ENCODE measurements at places on chromosomes 7 and 10.

DNA sequence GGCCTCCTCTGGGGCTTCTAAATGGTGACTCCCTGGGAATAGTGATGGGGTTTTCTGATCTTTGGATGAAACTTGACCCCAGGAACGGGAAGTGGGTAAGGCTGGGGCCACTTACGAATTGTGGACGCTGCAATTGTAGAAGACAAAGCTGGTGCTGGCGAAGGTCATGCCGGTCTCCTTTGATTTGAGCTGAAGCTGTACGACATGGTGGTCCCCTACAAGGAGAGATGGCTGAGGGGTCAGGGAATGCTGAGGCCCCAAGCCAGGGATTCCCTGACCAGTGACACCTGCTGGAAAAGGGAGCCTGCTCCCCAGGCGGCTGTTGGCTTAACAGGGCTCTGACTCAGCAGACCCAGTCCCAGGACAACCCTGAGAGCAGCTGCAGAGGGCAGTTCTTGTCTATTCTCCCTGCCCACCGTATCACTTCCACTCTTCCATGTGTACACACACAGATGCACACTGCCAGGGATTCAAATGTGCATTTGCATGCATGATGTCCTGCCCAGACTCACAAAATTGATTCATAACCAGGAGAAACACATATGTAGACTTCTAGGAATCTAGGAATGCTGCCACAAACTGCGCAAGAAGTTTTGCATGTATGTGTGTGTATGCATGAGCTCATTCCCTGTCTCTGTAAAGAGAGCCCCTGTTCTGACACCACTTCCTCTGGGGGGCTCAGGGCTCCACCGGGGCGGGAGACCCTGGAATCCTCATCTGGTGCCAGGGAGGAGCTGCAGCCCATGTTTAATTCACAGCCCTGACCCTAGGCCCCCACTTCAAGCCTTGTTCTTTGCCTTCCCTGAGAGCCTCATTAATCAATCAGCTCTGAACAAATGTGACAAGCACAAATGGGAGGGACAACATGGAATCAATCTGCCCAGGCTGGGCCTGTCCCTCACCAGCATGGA lies 350.0 kb downstream of the PLXNA4 start:
- no peak for DNase-seq

- no peak for DNase-seq
Measured at GRCh38 chr7:68547799-68548198, 1050.5 kb upstream of the AUTS2 start.

- peak; percentile 78 for DNase-seq
Measured at GRCh38 chr10:125159932-125160855, at the start of gene CTBP2. Gene CTBP2 (minus strand): TSS chr10:125160563.

GRCh38 chr7:47901542-47901941 lies 46.7 kb downstream of the PKD1L1 start:
- DNase-seq: no peak

GRCh38 chr10:48495282-48496045 lies 109.4 kb downstream of the ARHGAP22 start:
- DNase-seq: no peak

- DNase-seq: no peak
Measured at GRCh38 chr7:91910171-91910570, 29.7 kb upstream of the MTERF1 start.

DNA sequence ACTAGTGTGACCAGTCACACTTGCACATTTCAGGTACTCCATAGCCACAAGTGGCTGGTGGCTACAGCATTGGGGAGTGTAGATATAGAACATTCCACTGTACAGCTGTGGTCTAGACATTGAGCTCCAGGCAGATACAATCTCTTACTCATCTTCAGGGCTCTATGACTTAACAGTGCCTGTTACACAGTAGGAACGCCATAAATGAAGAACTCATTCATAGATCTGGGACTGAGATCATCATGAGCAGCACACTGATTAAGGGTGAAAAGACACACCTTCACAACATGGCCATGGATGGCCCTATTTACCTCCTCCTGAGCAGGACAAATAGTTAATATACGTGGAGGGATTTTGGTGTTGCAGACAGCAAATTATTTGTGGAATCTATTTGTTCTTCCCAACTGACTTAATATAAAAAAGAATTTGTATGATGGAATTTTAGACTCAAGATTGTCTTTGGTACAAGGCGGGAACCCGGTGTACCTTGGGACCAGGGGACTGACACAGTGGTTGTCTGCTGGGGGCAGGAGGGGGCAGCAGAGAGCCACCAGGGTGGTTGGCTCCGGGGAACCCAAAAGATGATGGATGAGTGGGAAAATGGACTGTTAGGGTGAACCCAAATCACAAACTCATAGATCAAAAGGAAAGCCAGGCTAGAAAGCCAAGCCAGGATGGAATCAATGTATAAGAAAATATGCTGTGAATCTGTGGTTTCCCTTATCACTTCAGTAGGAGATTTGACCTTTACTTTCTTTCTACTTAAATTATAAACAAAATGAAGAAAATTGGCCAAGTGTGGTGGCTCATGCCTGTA lies 24.3 kb upstream of the CPA2 start:
- peak; percentile 69 for DNase-seq

GRCh38 chr7:155234158-155234492 lies 63.6 kb upstream of the INSIG1 start:
- no peak for DNase-seq

GRCh38 chr10:96339383-96339782 lies 19.4 kb downstream of the OPALIN start:
- DNase-seq: no peak

- no peak for DNase-seq
Measured at GRCh38 chr10:42112331-42113157, 525.8 kb downstream of the ZNF33B start.

- DNase-seq: no peak
Measured at GRCh38 chr10:33800986-33801385, 466.5 kb upstream of the NRP1 start.

GRCh38 chr7:123209786-123210185 lies 10.0 kb upstream of the SLC13A1 start:
- DNase-seq: peak; percentile 71

DNA sequence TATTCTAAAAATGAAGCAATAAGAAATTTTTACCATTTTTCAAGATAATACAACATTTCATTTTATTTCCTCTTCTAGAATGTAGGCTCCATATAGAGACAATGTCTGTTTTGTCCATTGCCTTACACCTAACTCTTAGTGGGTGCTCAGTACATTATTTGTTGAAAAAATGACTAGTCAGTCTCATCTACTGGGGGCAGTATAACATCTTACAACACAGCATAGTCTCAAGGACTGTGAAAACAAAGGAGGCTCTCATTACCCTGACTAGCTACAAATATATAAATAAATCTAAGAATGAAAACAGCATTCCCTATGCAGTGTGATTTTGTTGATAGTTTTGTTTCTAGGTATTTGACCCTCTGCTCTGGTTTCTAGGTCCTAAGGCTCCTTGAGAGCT lies 11.6 kb downstream of the CRPPA start:
- DNase-seq: peak; percentile 40

GRCh38 chr10:62502995-62503613 lies 128.9 kb downstream of the ZNF365 start:
- peak; percentile 27 for DNase-seq

DNA sequence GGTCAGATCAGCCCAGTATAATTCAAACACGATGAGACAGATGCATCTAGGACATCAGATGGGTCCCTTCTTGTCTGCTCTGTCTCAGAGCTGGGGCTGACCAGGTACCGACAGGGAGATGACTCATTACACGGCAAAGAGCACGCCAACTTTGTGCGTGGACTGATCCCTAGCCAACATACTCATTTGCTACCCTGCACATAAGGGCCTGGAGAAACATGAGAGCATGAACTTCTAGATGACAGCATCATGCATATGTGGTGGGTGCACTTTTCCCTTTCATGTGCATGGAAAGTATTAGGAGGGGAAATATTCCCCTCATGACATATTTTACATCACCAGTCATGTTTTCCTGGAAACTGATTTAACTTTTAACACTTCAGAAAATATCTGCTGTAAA lies 35.1 kb upstream of the NPVF start:
- DNase-seq: no peak

GRCh38 chr7:75984130-75985008 lies 10.0 kb downstream of the TMEM120A start:
- DNase-seq: no peak

DNA sequence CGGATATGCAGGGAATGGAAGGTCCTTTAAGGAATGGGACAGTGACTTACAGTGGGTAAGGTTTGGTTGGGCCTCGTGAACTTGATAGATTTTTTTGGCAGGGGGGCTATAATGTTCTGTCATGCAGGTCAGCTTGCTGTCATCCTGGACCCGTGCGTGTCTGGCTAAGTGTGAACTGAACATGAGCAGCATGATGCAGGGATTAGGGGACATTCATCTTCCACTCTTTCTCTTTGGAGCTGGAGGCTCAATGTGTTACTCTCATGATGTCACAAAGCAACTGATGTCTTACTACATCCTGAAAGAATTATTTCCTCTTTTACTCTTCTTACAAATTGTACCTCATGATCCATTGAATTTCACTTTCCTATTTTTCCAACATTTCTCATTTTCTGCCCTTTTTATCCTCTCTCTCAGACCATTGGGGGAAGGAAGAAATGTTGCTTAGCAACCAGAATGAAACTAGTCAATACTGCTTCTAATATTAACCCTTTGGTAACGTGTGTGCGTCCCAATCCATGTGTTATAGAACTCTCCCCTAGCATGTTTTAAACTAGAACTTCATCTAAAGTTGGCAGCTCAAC lies 549.1 kb downstream of the LRMDA start:
- DNase-seq: no peak

DNA sequence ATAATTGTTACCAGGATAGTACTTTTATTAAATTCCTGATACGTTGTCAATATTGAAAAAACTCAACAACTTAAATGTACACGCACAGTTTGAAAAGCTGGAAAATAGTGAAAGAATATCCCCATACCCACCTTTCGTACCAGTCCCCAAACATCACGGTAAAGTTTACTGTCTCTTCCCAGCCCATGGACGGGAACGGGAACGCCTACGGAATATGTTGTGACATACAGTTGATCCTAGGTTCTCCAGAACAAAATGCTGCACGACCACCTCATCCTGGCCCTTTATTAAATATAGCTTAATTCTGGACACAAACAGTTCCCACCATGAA lies 527 bp upstream of the BCAP29 start:
- no peak for DNase-seq

DNA sequence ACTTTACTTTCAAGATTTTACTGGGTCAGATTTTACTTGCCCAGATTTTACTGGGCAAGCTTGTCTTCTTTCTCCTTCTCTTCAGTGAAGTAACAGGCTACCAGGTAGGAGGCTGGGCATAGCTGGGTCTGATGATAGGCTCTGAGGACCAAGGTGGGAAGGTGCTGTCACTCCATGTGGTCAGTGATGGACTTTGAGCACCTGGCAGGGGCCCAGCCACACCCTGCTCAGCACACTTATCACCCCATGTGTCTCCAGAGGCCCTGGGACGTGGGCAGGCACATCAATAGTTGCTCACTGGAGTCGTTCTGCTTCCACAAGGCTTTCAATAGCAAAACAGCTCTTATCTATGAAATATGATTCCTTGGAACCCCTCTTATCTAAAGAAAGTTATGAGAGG lies 70.5 kb upstream of the GPR26 start:
- DNase-seq: no peak

GRCh38 chr7:155993420-155994278 lies 181.4 kb upstream of the SHH start:
- no peak for DNase-seq

DNA sequence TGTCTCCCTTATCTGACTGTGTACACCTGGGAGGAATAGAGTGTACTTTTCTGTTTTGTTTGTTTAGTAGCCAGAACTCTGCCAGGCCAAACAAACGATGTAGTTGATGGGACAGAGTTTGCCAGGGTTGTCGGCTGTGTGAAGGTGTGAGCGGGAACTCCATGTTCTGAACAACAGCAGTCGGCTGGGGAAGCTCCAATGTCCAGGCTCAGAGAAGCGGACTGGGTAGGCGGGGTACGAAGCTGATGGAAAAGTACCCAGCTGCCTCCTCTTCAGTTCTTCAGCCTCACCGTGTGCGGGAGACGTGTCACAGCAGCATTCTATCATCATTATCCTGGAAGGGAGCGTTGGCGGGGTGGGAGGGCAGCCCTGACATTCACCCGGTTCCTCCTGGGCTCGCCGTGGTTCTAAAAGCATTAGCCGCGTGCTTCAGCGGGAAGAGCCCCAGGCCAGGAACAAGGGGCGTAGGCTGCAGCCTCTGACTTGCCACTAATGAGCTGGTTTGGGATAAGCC lies 52.9 kb downstream of the PFKFB3 start:
- no peak for DNase-seq

- DNase-seq: peak; percentile 54
Measured at GRCh38 chr7:67518580-67518979, 521.9 kb downstream of the TYW1 start.

- no peak for DNase-seq
Measured at GRCh38 chr10:88032566-88032965, 169.1 kb downstream of the PTEN start.

DNA sequence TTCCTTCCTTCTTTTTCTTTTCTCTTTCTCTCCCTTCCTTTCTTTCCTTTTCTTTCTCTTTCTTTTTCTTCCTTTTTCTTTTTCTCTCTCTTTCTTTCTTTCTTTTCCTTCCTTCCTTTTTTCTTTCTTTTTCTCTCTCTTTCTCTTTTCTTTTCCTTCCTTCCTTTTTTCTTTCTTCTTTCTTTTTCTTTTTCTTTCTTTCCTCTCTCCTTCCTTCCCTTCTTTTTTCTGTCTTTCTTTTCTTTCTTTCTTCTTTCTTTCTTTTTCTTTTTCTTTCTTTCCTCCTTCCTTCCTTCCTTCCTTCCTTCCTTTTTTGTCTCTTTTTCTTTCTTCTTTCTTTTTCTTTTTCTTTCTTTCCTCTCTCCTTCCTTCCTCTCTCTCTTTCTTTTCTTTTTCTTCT lies 136.8 kb downstream of the PTN start:
- no peak for DNase-seq

DNA sequence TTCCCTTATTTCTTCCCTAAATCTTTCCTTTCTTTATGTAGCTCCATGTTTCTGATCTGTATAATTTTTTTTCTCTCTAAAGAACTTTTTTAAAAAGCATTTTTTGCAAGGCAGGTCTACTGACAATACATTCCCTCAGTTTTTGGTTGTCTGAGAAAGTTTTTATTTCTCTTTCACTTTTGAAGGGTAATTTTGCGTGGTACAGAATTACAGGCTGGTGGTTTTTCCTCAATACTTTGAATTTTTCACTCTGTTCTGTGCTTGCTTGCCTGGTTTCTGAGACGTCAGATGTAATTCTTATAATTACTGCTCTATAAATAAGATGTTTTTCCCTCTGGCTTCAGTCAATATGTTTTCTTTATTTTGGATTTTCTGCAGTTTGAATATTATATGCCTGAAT lies 205.4 kb upstream of the VSTM2A start:
- no peak for DNase-seq

DNA sequence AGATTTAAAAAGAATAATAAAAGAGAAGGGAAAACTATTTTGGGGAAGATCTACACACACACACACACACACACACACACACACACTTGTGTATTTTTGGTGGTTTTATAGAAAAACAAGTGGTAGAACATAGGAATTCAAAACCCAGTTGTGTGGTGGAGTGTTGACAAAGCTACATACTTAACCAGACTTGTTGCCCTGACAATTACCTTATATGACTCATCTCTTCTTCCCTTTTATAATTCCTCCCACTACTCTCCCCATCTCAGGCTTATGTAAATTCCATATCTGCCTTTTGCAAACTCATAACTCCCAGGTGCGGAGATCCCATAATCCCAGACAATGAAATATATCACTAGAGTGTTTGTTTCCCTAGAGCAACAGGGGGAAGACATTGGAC lies 873.7 kb downstream of the NXPH1 start:
- DNase-seq: no peak

GRCh38 chr10:105358911-105359310 lies 717.8 kb downstream of the SORCS3 start:
- no peak for DNase-seq
